ENCODE measurements at places on chromosomes 1 and 21. TPM values are rescaled to one million over a fixed set of nuclear protein-coding genes. Genes with fewer than 3 reads are reported as not detected.

DNA sequence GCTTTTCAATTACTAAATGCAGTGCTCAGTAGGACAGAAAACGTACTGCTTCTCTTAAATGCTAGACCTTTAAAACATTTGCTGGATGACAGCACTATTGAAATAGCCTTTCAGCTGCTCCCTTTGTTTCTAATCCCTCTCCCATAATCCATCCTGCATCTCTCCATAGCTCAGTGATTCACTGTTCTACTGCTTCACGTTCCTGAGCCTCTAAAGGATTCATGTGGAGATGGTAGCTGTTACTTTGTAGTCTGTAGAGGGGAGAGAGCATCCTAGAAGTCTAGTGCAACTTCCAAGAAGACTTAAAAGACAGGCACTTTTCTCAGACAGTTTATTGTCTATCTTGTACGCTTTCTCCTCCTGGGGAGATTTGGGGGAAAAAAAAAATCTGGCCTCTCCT, 51.4 kb downstream of the LRRC8B start:
- no peaks in the 10 kb centered on the region for H3K27me3 ChIP-seq
- no peak overlapping the region for H3K27ac ChIP-seq
- H3K4me1 ChIP-seq = no peaks in the 10 kb centered on the region
- no peaks in the 10 kb centered on the region for H3K36me3 ChIP-seq
- no peak for DNase-seq
- no peak overlapping the region for H3K4me3 ChIP-seq

DNA sequence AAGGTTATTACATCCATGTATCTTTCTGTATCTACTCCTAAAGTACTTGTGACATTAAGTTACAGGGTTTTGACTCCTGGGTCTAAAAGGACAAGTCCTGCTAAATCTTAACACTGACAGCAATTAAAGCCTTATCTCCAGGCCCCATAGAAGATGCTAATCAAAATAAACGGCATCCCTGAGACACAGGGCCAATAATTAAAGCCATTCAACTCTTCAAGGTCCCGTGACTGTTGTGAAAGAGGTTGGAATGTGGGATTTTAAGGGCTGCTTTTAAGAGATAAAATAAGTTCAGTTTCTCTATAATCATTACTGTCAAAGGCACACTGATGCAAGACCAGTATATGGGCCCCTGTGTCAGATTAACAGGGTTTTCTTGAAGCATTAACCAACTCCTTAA, 8.3 kb downstream of the DNAI4 start:
- no peaks in the 10 kb centered on the region for H3K4me1 ChIP-seq
- H3K27me3 ChIP-seq = no peaks in the 10 kb centered on the region
- H3K36me3 ChIP-seq = no peaks in the 10 kb centered on the region
- no peak overlapping the region for H3K4me3 ChIP-seq

DNA sequence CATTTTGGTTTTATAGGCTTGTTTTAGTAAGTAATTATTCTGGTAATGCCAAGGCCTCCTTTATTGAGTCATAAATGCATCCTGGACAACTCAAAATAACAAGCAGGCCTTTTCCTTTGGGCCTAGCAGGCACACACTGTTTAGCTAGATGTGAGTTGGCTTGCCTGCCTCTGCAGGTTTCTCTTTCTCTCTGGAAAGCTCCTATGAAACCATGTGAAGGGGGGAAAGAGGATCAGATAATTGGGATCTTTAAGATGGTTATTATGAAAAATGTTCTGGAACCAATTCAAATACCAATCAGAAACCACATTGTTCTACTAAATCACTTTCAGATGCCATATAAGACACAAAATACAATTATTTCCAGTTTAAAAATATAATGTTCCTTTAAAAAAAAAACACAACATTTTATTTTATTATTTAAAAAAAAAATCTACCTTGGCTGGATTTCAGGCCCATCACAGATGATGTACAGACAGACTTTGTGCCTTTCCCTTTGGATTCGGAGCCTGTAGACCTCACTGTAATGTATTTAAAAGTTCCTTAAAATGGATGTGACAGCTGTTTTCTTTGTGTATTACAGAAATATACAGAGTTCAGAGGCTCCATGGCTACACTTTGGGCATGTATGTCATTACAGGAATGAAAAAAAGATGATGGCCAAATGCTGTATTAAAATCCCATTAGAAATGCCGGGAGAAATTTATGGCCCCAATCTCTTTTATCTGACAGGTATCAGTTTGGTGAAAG, 80.2 kb downstream of the NTMT2 start:
- H3K4me3 ChIP-seq = no peak overlapping the region
- H3K4me1 ChIP-seq = no peaks in the 10 kb centered on the region
- no peak overlapping the region for H3K27ac ChIP-seq
- DNase-seq = no peak

DNA sequence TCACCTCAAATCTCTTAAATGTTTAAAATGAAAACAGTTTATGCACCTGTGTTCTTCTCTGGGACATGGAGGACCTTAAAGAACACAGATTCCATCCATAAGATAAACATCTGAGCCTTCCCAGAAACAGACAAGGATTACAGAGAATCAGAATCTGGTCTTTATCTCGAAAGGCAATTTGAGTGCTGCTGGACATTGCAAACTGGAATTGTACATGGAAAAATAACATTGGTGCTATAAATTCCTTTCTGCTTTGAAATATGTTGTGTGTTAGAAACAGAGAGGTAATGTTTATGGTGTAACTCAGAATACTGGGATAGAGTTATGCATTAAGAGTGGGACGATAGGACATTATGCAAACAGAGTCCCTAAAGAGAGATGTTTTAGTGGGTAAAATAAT, 6.6 kb upstream of the DDR2 start:
- no peak for DNase-seq
- no peak overlapping the region for H3K4me3 ChIP-seq
- H3K27me3 ChIP-seq = no peaks in the 10 kb centered on the region
- no peak overlapping the region for H3K27ac ChIP-seq

- peak; percentile 34 for DNase-seq
- H3K27me3 ChIP-seq = peaks cover 11% of the 10 kb centered on the region
- H3K27ac ChIP-seq = no peak within 1 kb of the TSS
- peaks cover 9% of the 10 kb centered on the region for H3K4me1 ChIP-seq
These were observed at the start of gene ARHGEF16 for GRCh38 chr1:3453891-3454810. ARHGEF16 (plus strand) TSS chr1:3454665; CDS start chr1:3463085, 8,420 bp downstream.

The ADAM30 gene
- total RNA-seq = not detected

Data from naive thymus-derived CD4-positive, alpha-beta T cell (primary cell).